ENCODE measurements at places on chromosomes 16 and 17.

DNA sequence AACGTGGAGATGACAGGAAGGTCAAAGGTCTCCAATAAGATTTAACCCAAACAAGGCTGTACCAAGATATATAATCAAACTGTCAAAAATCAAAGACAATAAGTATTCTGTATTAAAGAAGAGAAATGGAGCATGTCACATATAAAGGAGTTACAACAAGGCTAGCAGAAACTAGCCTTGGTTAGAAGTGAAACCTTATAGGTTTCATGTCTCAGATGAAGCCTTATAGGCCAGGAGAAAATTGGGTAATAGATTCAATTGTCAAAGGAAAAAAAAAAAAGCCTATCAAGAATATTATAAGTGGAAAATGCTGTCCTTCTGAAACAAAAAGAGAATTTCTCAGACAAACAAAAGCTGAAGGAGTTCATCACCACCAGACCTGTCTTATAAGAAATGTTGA lies 419.4 kb downstream of the CDH11 start:
- no peak for DNase-seq

- no peak for DNase-seq
Observed at GRCh38 chr16:24357511-24357910, 101.4 kb downstream of the CACNG3 start.

- no peak for DNase-seq
Observed at GRCh38 chr17:74807925-74808324, 31.8 kb upstream of the NAT9 start.

GRCh38 chr16:12470311-12471229 lies 333.1 kb downstream of the CPPED1 start:
- no peak for DNase-seq

GRCh38 chr17:14737984-14738651 lies 437.2 kb downstream of the HS3ST3B1 start:
- no peak for DNase-seq

- no peak for DNase-seq
Observed at GRCh38 chr16:73996624-73997339, 299.8 kb upstream of the PSMD7 start.

All from left kidney (tissue), 8 donors.